Left ventricle myocardium inferior (tissue), 1 donor: ENCODE measurements at places on chromosomes 3 and 15. TPM values are rescaled to one million over a fixed set of nuclear protein-coding genes. Genes with fewer than 3 reads are reported as not detected.

Gene AHSG
- total RNA-seq = not detected

Gene GOLGA8T
- 0.47 TPM for total RNA-seq

- peaks cover 69% of the 10 kb centered on the region for H3K36me3 ChIP-seq
- H3K27me3 ChIP-seq = no peaks in the 10 kb centered on the region
- no peak overlapping the region for H3K27ac ChIP-seq
- H3K4me1 ChIP-seq = peaks cover 5% of the 10 kb centered on the region
- no peak overlapping the region for H3K4me3 ChIP-seq
- DNase-seq = no peak
Measured at GRCh38 chr15:76285241-76285825, 25.9 kb downstream of the ETFA start.

DNA sequence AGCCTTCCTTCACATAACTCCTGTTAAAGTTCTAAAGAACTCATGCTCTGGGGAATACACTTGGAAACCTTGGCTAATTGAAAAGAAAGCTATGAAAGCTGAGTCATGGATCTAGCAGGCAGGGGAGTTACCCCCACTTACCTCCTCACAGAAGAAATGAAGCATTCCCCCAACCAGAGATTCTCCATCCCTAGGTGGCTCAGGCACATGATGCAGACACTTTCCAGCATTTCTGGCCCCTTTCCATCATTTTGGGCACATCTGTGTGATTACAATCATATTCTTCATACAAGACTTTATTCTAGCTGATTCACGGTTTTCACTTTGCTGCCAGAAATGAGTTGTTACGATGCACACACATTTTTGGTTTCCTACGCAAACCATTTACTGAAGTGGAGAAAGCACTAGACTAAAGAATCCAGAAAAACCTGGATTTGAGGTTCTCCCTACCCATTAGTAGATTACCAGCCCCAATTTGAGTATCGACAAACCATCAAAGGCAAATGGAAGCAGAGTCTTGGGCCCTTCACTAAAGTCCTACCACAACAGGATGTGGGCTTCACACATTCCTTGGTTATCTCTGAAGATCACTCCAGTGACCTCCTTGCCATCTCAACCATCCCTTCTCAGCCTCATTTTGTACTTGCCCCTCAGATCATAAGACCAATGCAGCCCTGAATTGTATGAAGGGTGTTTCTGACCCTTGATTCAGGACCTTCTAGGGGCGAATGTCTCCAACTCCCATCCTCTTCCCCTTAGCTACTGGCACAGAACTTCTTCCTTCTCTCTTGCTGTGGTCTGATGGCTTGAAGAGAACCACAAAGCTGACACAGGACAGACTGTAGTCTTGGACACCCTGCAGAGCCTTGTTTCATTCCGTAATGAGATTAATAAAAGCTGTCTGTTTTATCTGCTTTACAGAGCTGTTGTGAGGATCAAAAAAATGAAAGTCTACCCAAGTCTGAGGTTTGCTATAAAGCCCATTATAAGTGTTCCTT is 42.5 kb upstream of the SNRK start:
- no peaks in the 10 kb centered on the region for H3K36me3 ChIP-seq
- H3K27ac ChIP-seq = no peak overlapping the region
- no peaks in the 10 kb centered on the region for H3K27me3 ChIP-seq
- no peak overlapping the region for H3K4me3 ChIP-seq

- peaks cover 7% of the 10 kb centered on the region for H3K4me1 ChIP-seq
- H3K27me3 ChIP-seq = no peaks in the 10 kb centered on the region
Measured at GRCh38 chr15:47766406-47766805, 49.1 kb downstream of the SEMA6D start.

DNA sequence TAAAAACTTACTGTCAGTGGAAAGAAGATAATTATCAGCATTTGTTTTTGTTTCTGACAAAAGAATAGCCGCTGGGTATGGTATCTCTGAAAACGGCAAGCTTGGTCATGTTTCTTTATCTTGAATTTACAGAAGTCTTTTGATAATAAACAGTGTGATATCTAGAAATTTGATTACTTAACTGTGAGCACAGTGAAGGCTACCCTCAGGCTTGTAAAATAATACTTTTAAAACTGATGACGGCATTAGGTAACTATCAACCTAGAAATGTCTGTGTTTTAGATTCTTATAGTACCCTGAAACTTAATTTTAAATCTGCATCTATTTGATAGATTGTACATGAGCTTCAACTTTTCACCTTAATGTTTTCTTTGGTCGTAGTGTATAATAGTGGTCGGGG is 43.4 kb downstream of the NSUN3 start:
- H3K4me3 ChIP-seq = no peak overlapping the region
- H3K27me3 ChIP-seq = no peaks in the 10 kb centered on the region
- H3K27ac ChIP-seq = no peak overlapping the region
- H3K36me3 ChIP-seq = peaks cover 51% of the 10 kb centered on the region
- no peaks in the 10 kb centered on the region for H3K4me1 ChIP-seq
- DNase-seq = no peak

Gene ARL6IP5
- 193 TPM for total RNA-seq

Gene FES
- 11.9 TPM for total RNA-seq

DNA sequence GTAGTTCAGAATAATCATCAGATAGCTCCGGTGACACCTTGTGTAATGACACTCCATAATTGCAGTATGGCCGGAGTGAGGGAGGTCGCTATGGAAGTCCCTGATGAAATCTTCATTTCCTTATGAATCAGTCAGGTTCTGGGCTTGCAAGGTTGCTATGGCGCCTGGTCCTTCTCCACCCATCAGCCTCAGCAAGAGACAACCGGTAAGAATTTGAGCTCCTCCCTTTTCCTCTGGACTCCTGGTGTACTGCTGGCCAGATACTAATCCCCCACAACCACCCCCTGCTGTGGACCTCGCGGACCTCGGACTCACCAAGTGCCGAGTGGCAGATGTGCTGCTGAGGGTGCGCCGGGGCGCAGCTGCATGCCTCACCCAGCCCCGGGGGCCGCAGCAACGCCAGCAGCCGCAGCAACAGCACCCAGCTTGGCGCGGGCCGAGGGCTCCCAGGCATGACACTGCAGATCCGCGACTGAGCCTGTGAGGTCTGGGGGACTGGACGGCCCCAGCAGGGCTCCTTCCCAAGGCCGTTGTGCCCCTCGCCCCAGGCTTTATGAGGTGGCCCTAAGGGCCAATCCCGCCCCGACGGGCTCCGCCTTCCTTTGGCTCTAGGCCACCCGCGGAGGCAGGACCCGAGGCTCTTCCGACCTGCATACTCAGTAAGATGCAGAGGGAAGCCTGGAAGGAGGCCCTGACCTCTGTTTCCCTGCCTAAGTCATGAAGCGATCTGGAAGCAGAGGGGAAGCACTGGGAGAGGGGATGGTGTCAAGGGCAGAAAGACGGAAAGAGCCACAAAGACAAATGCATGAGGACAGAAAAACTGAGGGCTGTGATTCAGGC is at the start of gene TIMP4:
TIMP4 (minus strand) TSS at position 526 of the 840 bp plus-strand sequence; CDS start at position 454, 72 bp downstream.
- peak within 1 kb of the TSS; percentile 92 for H3K27ac ChIP-seq
- peaks cover 16% of the 10 kb centered on the region for H3K36me3 ChIP-seq
- peaks cover 50% of the 10 kb centered on the region for H3K4me1 ChIP-seq
- peak; percentile 62 for DNase-seq

GRCh38 chr3:7205535-7205934 is 344.6 kb downstream of the GRM7 start:
- no peaks in the 10 kb centered on the region for H3K27me3 ChIP-seq
- H3K36me3 ChIP-seq = no peaks in the 10 kb centered on the region
- H3K27ac ChIP-seq = no peak overlapping the region
- H3K4me1 ChIP-seq = no peaks in the 10 kb centered on the region

DNA sequence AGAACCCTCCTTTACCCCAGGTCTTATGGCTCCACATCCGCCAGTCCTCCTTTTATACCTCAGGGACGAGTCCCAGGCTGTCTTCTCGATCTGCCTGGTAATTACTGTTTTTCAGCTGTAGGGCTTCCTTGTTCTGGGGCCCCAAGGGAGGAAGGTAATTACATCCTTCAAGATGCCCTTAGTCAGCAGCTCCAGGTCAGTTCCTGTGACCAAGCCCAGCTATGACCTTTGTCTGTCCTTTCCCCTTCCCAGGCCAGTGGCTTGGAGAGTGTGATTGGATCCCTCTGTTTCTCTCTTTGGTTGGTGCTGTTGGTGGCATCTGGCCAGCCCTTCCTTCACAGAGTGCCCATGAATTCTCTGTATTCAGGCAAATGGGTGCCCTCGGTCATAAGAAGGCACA is 92.6 kb downstream of the AAGAB start:
- H3K27me3 ChIP-seq = no peaks in the 10 kb centered on the region
- peaks cover 81% of the 10 kb centered on the region for H3K4me1 ChIP-seq
- no peak overlapping the region for H3K4me3 ChIP-seq
- H3K36me3 ChIP-seq = peaks cover 13% of the 10 kb centered on the region
- DNase-seq = no peak

DNA sequence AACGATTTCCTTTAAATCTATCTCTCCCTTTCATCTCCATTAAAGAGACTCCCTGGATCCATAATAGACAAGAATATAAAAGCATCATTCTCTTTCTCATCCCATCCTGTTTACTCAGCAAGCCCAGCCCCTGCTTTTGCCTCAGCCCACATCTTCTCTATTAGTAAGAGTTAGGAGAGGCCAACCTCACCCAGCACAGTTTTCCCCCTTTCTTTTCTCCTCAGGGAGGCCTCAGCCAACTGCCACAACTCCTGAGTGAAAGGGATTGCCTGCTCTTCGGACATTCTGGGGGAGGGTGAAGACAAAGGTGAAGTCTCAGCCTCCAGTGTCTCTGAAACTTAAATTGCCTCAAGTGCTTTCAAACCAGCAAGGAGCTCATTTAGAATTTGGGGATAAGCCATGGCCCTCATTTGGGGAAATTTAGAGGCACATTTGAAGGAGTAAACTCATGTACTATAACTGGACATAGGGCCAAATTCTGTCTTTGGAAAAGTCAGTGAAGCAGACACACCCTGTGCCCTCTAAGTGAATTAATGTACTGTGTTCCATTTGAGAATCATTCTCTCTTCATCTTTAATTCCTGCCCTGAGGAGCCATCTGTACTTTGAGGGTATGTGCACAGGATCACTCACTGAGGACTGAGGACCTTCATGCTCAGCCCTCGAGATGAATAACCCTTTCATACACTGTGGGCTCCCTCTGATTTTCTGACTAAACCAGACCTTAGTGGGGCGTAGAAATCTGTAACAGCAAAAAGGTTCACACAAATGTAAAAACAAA is 82.5 kb downstream of the SOX2 start:
- no peak overlapping the region for H3K4me3 ChIP-seq
- no peak overlapping the region for H3K27ac ChIP-seq
- no peaks in the 10 kb centered on the region for H3K36me3 ChIP-seq
- no peaks in the 10 kb centered on the region for H3K4me1 ChIP-seq
- no peaks in the 10 kb centered on the region for H3K27me3 ChIP-seq

Gene CNTN3
- 1.2 TPM for total RNA-seq

Gene TRIM42
- not detected for total RNA-seq

Gene MFGE8
- total RNA-seq = 421 TPM

DNA sequence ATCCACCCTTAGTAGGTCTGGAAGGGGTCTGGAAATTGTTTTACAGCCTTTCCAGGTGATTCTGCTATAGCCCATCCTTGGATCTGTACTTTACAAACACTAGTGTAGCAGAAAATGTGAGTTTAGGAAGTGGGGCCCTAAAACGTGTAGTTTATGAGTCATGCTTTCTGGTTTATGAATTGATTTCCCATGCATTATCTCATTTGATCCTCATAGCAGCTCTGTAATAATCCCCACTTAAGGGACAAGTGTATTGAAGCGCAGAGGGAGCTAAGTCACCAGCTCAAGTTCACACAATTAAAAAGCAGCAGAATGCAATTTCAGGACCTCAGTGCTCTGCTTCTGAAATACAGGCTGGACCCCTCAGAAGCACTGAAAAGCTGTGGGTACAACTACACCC is 22.7 kb upstream of the STARD5 start:
- H3K27ac ChIP-seq = no peak overlapping the region
- no peaks in the 10 kb centered on the region for H3K4me1 ChIP-seq
- no peaks in the 10 kb centered on the region for H3K27me3 ChIP-seq
- no peak for DNase-seq
